Panc1 (cell line): ENCODE measurements at places on chromosomes 16 and 17. TPM values are rescaled to one million over a fixed set of nuclear protein-coding genes. Genes with fewer than 3 reads are reported as not detected.

DNA sequence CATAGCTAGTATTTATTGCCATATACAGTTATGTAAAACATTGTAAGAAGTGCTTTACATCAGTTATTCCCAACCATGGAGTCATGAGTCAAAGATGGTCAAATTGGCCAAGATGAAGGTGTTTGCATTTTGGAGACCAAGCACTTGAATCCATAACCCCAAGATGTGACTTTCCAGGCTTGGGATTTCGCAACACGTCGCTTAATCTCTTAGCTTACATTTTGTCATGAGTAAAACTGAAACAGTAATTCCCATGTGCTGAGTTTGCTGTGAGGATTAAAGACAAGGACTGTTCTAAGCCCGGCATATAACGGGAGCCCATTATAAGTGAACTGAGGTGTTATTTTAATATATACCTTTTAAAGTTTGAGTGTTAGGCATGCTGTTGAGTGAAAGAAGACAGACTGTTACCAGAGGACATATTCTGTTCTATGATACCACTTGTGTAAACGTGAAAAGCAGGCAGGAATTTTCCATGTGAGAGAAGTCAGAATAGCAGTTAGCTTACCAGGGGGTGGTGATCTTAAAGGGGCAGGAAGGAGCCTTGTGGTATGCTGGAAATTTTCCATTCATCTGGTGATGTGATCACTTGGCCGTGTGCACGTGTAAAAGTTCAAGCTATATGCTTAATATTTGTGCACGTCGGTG lies 484.9 kb downstream of the WWOX start:
- no peak for DNase-seq

DNA sequence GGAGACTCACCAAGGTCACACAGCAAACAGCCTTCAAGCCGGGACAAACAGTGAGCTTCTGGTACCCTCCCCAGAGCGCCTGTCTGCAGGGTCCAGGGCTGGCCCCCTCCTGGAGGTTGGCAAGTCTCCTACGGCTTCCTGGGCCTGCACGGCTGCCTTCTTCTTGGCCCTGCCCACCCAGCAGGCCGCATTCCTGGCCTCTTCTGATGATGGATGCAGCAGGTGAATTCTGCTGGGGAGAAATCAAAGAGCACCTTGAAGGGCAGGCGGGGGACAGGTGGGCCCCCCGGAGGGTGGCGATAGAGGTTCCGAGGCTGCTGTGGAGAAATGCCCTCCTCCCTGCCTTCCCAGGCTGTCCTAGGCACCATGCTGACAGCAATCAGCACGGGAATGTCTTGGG lies 3.8 kb upstream of the NOS2 start:
- DNase-seq, result no peak

Gene CRAMP1
- total RNA-seq, result 28.8 TPM

GRCh38 chr16:84013787-84014569 lies 28.6 kb downstream of the SLC38A8 start:
- peak; percentile 10 for DNase-seq

Gene CES3
- not detected for total RNA-seq
